Osteoblast (primary cell): ENCODE measurements at places on chromosomes 5 and 9. TPM values are rescaled to one million over a fixed set of nuclear protein-coding genes. Genes with fewer than 3 reads are reported as not detected.

Gene AHRR
- 52.2 and 54.6 TPM in 2 replicates for total RNA-seq

Gene MRPL41
- total RNA-seq, result 26.2 and 30.4 TPM in 2 replicates

Gene SPRY4
- total RNA-seq, result 5.4 and 5.9 TPM in 2 replicates

Gene SGTB
- 20.6 and 21.4 TPM in 2 replicates for total RNA-seq

Gene BARHL1
- total RNA-seq, result not detected in 2 replicates

Gene CA9
- total RNA-seq, result not detected in 2 replicates

Gene CER1
- total RNA-seq, result not detected in 2 replicates

Gene BHMT
- not detected in 2 replicates for total RNA-seq

Gene PCDHAC1
- 0.29 and 0.36 TPM in 2 replicates for total RNA-seq

Gene MEIKIN
- not detected in 2 replicates for total RNA-seq

Gene LCP2
- total RNA-seq, result not detected in 2 replicates

Gene PCDHGA2
- total RNA-seq, result 2.7 and 2.9 TPM in 2 replicates

Gene IL4
- total RNA-seq, result not detected in 2 replicates

Gene ANKDD1B
- 0.59 and 0.72 TPM in 2 replicates for total RNA-seq

Gene TRIM14
- total RNA-seq, result 0.59 and 1.1 TPM in 2 replicates

Gene TCOF1
- total RNA-seq, result 12.3 and 12.4 TPM in 2 replicates

Gene PDE6A
- under 0.01 TPM in 2 replicates for total RNA-seq

Gene GFI1B
- under 0.01 TPM in 1 of 2 replicates, not detected in the other for total RNA-seq

Gene PRSS3
- 2.2 and 3.5 TPM in 2 replicates for total RNA-seq

Gene FAM151B
- 13.0 and 19.2 TPM in 2 replicates for total RNA-seq

Gene DOCK8
- total RNA-seq, result under 0.01 TPM in 2 replicates

Gene PLPP7
- total RNA-seq, result 16.3 and 18.0 TPM in 2 replicates

Gene IRX4
- not detected in 2 replicates for total RNA-seq

Gene BTNL3
- total RNA-seq, result not detected in 2 replicates

Gene FAM240B
- not detected in 2 replicates for total RNA-seq

Gene ZNF454
- total RNA-seq, result 2.5 and 3.8 TPM in 2 replicates

Gene NFIB
- 21.0 and 26.2 TPM in 2 replicates for total RNA-seq

Gene ZFP37
- total RNA-seq, result 3.2 and 3.3 TPM in 2 replicates

Gene FOXD4L4
- under 0.01 TPM in 2 replicates for total RNA-seq

Gene LVRN
- total RNA-seq, result under 0.01 and 0.59 TPM in 2 replicates

Gene KIF24
- 1.8 TPM in 2 replicates for total RNA-seq

Gene TPRN
- total RNA-seq, result 9.7 and 10.5 TPM in 2 replicates

Gene ECM2
- 55.4 and 62.2 TPM in 2 replicates for total RNA-seq

Gene PLAC8L1
- not detected in 2 replicates for total RNA-seq

Gene CCL28
- 11.8 and 15.6 TPM in 2 replicates for total RNA-seq

Gene GPBP1
- total RNA-seq, result 56.8 and 59.2 TPM in 2 replicates

Gene C5orf34
- total RNA-seq, result 1.8 and 3.8 TPM in 2 replicates

Gene DIRAS2
- total RNA-seq, result under 0.01 TPM in 1 of 2 replicates, not detected in the other

Gene CYSTM1
- total RNA-seq, result 24.2 and 27.9 TPM in 2 replicates

Gene CDC20B
- total RNA-seq, result not detected in 2 replicates

Gene CCDC152
- 0.29 and 0.36 TPM in 2 replicates for total RNA-seq

Gene CFAP77
- 0.29 and 0.36 TPM in 2 replicates for total RNA-seq

Gene OR2V2
- total RNA-seq, result not detected in 2 replicates

Gene PCDHB7
- total RNA-seq, result 2.2 and 2.4 TPM in 2 replicates

Gene ANKRD55
- not detected in 2 replicates for total RNA-seq

Gene SLCO4C1
- total RNA-seq, result 2.5 and 4.1 TPM in 2 replicates

Gene HMGXB3
- 49.8 and 54.3 TPM in 2 replicates for total RNA-seq

Gene STC2
- 431 and 558 TPM in 2 replicates for total RNA-seq

Gene CDKN2B-AS1
- 15.2 and 16.5 TPM in 2 replicates for total RNA-seq

Gene GPR21
- total RNA-seq, result 1.4 and 2.7 TPM in 2 replicates
